ENCODE measurements at places on chromosomes 5 and 9.

DNA sequence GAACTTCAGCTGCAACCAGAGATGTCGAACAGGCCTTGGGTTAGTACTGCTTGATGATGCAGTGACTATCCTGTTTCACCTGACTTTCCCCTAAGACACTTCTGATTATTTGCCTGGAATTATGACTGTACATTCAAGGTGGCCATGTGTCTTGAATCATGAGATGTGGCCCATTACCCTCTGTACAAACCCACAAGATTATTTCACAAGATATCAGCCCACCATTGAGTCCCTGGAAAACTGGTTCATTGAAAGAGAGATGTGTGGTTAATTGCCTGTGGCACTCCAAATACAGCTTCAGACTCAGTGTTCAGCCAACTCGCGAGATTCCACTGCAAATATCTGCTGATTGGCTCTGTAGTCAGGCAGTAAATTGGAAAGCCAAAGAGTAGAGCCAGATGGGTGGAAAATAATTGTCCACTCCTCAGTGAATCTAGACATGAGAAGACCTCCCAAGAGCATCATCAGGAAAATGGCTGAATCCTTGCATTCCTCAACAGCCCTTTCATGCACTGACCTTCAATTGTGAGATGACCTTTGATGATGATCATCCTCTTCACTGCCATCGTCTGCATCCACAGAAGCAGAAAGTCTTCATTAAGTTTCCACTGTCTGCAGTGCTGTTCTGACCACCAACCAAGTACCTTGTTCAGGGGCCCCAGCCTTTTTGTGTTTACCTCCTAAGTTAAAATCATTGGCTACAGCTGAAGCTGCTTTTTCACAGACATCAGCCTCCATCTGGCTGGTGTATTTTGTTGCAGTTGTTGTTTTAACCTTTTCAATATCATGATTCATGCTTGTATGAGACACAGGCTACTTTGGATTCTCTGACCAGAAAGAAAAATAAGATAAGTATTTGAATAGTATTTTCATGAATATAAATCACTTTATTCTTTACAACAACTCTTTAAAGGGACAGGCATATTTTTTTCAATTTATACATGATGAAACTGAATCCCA, 75.2 kb downstream of the ESM1 start:
- DNase-seq, result no peak

DNA sequence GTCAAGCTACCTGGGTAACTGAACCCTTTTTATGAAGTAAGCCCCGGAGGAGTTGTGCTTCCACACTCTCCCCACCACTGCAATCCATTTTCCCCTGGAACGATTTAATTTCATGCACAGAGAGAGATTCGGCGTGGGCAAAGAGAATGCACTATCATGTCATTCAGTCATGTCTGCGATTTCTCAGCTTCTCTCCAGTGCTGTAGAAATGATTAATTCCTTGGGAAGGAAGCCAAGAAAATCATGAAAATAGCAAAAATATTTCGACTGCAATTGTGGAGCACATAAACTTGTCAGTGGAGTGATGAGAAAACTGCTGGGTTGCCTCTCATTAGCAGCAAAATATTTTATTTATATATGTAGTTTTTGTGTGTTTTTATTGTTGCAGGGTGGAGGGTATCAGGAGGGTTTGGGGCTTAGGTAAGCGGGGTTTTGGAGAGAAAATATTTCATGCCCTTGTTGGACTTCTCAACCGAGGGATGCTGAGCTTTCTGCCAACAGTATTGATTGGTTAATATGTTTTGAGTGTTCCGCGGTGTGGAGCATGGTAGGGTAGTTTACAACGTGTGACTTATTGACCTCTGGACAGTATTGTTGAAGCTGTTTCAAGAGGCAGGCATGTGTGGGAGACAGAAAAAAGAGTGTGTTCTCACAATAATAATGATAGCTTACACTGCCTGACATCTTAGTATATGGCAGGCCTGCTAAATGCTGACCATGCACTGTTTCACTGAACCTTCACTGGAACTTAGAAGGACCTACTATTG, 69.3 kb downstream of the SGCD start:
- DNase-seq, result no peak

- DNase-seq, result no peak
Measured at GRCh38 chr9:35533398-35533797, 43.5 kb downstream of the RUSC2 start.

- DNase-seq, result no peak
Measured at GRCh38 chr9:133967024-133967741, 24.9 kb downstream of the VAV2 start.

DNA sequence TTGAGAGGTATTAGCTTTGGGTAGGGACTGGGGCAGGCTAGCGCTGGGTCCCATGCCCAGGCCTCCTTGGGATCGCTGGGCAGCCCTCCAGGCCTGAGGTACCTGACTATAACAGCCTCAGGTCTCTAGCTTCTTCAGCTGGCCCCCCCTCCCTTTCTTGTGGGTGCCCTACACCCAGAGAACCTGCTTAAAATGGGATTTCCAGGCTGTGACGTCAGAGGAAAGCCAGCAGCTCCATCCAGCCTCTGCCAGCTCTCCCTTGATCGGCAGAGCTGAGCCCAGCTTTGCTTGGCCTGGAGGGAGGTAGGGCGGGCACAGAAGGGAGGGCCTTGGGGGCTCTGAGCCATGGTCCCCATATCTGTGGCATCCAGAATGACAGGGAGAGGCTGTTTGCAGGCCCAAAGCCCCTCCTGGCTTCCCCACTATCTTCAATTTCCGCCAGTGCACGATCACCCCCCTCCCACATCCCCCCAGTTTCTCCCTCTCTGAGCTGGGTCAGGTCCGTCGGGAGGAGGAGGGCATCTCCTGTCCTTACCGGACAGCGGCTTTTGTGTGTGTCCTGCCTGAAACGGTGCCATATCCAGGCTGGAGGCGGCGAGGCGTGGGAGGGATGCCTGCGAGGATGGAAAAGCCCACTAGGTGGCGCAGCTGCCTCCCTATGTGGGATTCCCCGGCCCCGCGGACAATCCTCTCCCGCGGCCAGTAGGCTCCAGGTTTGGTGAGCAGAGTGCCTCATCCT, 10.8 kb downstream of the REEP2 start:
- DNase-seq, result peak; percentile 98

- no peak for DNase-seq
Measured at GRCh38 chr9:36174731-36175130, 5.5 kb downstream of the CCIN start.

DNA sequence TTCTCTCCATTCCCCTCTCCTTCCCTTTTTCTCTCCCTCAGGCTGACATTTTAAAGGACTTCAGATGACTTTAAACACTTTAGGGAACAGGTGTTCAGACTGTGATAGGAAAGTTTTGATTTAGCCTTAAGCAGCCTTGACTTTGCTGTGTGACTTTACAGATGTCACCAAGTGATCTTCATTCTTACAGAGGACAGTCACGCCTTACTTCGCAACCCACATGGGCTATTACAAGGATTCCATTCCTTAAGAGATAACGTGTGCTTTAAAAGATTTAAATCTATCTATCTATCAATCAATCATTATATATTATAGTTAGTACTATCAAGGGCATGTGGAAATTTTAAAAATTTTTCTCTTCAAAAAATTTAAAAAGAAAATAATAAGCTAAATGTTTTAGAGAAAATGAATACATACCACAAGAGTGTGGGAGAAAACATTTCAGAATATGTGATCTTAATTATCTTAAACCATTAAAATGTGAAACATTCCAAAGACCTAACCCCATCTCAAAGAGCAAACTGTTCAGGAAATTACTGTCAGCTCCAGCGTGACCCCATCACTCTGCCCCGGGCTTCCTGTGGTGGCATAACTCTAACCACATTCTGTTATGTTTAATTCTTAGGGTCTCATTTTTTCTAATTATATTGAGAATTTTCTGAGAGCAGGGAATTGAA, 530.5 kb downstream of the SEMA5A start:
- no peak for DNase-seq
